NAMALWA (cell line): ENCODE measurements at places on chromosomes 11 and 22.
A peak's percentile ranks its signal among the peaks of the same experiment; 100 is the strongest.

- DNase-seq = no peak
These were observed 18.7 kb upstream of the MUC6 start for GRCh38 chr11:1055109-1055703.

DNA sequence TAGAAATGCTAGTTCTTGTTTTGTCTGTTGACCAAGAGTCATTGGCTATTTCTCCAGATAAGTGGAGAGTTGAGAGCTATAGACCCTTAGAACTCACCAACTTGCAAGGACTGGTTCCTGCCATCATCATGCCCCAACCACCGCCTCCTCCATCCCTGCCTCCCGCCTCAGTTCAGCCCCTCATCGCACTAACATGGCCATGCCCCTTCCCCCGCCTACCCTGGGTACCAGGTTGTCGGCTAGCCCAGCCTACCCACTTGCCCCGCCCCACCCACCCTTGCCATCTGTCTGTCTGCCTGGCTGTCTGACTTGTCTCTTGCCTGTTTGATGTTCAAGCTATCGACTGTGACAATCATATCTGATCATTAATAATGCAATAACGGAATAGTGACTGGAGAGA, 154.1 kb downstream of the TRIM29 start:
- no peak for DNase-seq

- peak; percentile 33 for DNase-seq
These were observed 16.1 kb downstream of the MGAT3 start for GRCh38 chr22:39472570-39473556.

GRCh38 chr11:107118025-107118720, 99.9 kb upstream of the GUCY1A2 start:
- no peak for DNase-seq

GRCh38 chr22:44464000-44464399, 34.0 kb downstream of the RTL6 start:
- no peak for DNase-seq

GRCh38 chr22:18136563-18137320, 13.2 kb upstream of the USP18 start:
- DNase-seq = no peak

DNA sequence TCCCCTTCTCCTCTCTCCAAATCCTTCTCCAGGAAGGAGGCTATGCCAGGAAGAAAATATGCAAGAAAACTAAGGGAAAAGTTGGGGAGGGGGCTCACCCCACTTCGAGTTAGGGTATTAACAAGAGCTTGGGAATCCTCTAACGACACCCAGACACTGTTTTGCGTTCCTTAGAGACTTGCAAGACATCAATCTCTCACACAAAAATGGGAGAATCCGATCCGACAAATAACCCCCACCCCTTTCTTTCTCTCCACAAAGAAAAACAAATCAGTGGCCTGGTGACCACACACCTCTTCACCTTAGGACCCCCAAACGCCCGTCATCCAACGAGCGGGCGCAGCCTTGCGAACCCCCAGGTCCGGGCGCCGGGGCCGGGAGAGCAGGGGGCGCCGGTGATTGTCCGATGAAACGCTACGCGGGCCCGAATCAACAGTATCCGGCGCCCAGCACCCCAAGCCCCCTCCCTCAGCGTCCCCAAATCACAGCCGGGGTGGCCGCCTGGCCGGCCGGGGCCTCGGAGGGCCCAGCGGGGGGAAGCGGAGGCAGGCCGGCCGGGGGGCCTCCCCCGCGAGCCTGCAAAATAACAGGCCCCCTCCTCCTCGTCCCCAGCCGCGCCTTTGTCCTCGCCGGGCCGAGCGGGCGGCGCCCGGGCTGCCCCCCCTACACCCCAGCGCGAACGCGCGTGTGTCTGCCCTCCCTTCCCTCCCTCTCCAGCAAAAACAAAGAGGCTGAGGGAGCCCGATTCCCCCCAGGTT, 690 bp downstream of the CSNK1E start:
- peak; percentile 67 for DNase-seq

DNA sequence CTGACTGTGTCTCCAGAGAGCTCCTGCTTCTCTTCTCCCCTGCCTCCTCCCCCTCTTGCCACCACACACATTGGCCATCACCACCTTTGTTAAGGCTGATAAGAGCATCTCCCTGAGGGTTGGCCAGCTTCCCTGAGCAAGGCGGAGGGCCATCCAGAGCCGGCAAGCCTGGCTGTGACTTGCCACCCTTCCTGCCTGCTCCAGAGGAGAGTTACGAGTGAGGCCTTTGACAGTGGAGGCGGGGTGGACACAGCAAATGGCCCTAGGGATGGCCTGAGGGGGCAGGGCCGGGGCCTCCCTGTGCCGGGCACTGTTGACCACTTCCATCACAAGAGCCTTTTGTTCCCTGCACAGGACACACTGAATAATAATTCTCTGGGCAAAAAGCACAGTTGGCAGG, 5.4 kb downstream of the FREY1 start:
- no peak for DNase-seq

- no peak for DNase-seq
These were observed 22.2 kb downstream of the SHISA8 start for GRCh38 chr22:41892721-41893120.

DNA sequence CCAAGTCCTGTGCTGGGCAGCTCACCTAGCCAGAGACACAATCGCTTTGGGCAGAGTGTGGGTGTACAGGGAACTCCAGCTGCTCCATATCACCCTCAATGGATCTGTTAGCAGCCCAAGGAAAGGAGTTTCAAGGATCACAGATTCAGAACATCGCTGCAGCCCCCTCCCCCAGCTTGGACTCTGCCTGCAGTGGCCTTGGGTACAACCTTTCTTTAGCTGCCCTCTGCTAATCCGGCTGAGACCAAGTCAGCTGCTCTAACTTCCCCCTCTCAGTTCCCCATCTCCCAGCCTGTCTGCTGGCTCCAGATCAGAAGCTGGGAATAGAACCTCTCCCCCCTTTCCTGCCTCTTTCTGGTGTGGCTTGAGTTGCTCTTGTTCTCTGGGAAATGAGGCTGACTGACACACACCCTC, 1.3 kb downstream of the TMEM86A start:
- no peak for DNase-seq

- peak; percentile 11 for DNase-seq
These were observed 11.3 kb upstream of the CCDC83 start for GRCh38 chr11:85843929-85844328.

GRCh38 chr11:126310992-126311310, 7.1 kb downstream of the DCPS start:
- no peak for DNase-seq

GRCh38 chr11:10914050-10914449, 56.2 kb upstream of the ZBED5 start:
- DNase-seq = no peak

- no peak for DNase-seq
These were observed 4.7 kb upstream of the POLD4 start for GRCh38 chr11:67357831-67358670.

GRCh38 chr11:46489656-46490560, 98.3 kb upstream of the CHRM4 start:
- peak; percentile 78 for DNase-seq

GRCh38 chr22:48076008-48076407, 1313.6 kb downstream of the TBC1D22A start:
- DNase-seq = no peak
